ENCODE measurements at places on chromosomes 7 and 10. TPM values are rescaled to one million over a fixed set of nuclear protein-coding genes. Genes with fewer than 3 reads are reported as not detected.
A peak's percentile ranks its signal among the peaks of the same experiment; 100 is the strongest.

- ATAC-seq, result no peak
These were observed 176.2 kb downstream of the GALNT17 start for GRCh38 chr7:71308096-71308495.

GRCh38 chr10:23611308-23612029 lies 172.6 kb downstream of the OTUD1 start:
- ATAC-seq, result peak; percentile 22

- ATAC-seq, result no peak
These were observed 120.4 kb downstream of the CDK6 start for GRCh38 chr7:92715963-92716362.

- no peak for ATAC-seq
These were observed 146.5 kb downstream of the RAB11FIP2 start for GRCh38 chr10:117900280-117900679.

DNA sequence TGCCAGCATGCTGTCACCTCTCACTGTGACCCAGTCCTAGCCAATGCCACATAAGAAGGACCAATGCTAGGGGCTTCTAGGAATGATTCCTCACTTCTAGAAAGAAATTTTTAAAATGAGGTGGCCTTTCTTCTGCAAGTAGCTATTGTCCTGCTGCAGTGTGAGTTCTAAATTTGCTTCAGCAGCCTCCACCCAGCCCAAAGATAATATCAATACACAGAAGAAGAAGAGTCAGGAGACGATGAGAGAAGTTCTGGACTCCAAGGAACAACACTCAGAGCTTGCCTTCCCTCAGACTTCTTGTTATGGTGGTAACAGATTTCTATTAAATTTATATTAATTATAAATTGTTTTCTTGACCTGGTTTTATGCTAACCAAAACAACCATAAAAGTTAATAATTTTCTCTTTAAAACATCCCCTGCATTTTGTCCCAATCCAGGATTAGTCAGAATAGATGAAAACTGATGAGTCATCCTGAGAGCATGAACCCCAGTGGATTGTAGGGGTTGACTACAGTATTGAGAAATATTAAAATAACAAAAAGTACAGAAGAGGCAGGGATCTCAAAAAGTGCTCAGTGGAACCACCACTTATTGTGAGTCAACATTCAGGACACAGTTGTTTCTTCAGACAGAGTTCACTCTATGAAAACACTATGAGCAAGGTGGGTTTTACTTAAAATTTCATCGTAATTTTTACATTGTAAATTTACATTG lies 29.6 kb upstream of the AKR1C2 start:
- no peak for ATAC-seq

DNA sequence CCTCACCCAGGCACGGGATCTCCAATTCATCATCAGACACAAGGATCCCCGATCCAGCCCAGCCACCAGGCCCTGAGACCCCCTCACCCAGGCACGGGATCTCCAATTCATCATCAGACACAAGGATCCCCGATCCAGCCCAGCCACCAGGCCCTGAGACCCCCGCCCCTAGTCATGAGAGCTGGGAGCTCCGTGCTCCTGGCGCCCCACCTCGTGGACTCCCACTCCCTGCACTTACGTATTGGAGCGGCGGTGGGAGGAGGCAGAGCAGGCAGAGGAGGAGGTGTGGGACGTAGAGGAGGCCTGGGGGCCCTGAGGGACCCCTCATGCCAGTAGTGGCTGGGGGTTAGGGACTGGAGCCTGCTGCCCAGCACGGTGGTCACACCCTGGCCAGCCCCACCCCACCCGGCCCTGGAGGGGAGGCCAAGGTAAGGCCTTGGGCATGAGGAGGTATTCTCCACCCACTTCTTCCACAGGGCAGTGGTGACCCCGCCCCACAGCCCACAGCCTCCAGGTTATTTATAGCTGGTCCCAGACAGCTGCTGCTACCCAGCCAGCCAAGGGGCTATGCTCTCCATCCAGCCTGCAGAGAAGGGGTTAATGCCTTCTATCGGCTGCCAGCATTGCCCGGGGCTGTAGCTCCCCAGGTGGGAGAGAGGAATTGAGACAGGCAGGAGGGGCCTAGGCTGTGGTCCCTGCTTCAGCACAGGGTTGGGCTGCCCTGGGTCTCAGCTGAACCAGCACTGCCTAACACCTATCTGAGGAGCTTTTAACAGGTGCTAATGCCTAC lies 17.6 kb upstream of the CRHR2 start:
- peak; percentile 34 for ATAC-seq

DNA sequence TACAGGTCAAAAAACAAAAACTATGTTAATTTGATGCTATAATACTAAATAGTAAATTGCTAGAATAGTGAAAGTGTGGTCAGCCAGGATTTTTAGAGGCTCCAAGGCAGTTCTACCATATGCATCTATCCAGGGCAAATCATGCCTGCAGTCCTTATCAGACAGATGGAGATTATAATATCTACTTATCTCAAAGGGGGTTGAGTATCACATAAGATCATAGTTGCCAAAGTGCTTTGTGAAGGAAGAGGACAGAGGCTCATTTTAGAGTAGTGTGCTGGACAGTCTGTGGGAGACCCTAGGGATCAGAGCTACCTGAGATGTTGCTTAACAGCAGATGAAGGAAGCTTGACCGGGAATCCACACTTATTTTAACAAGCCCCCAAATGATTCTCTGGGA lies 3.2 kb downstream of the ICA1 start:
- no peak for ATAC-seq

DNA sequence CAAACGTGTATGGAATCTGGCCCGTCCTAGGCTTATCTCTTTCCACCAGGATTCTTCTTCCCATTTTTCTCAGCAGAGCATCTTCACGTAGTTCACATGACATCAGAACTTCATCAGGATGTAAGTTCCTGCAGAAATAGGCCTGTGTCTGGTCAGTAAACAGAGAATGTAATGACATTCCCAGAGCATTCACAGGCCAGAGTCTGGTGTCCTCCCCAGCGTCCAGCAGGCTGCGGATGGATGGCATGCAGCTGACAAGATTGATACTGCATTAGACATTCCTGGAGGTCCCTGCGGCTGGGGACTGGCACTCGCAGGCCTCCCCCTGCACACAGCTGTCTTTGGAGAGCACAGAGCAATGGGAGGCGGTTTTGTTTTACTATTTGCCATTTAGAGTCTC lies 28.7 kb downstream of the MGMT start:
- no peak for ATAC-seq

- ATAC-seq, result no peak
These were observed 12.1 kb downstream of the TAX1BP1 start for GRCh38 chr7:27751888-27752660.

DNA sequence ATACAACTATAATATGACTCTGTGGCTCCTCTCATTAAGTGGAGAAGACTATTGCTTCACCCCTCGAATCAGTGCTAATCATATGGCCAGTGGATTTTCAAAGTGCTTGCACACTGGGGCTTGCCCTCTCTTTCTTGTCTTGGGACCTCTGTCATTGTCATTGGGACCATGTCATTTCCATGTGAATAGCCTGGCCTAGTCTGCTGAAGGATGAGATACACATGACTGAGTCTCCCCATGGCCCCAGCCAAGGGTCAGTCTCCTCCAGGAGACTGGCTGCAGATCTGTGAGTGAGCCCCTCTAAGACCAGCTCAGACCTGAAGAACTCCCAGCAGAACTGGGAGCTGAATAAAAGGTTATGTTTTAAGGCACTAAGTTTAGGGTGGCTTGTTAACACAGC lies 39.5 kb downstream of the PKD1L1 start:
- peak; percentile 66 for ATAC-seq

- ATAC-seq, result no peak
These were observed 9.2 kb downstream of the HIF1AN start for GRCh38 chr10:100544950-100545349.

GRCh38 chr7:4202954-4203353 lies 479.1 kb upstream of the FOXK1 start:
- no peak for ATAC-seq

GRCh38 chr10:3873728-3874461 lies 88.9 kb upstream of the KLF6 start:
- ATAC-seq, result peak; percentile 88

The KLF14 gene
- 0.68 TPM for total RNA-seq

The ANKRD2 gene
- total RNA-seq, result 0.21 TPM

The IFIT5 gene
- total RNA-seq, result 21.1 TPM
